ENCODE measurements at places on chromosomes 13 and 19.

- DNase-seq, result no peak
Measured at GRCh38 chr13:75968103-75968838, 332.1 kb downstream of the LMO7 start.

GRCh38 chr19:5977222-5977784 is 637 bp downstream of the RANBP3 start:
- DNase-seq, result no peak

GRCh38 chr13:110126391-110126961 is 180.5 kb downstream of the COL4A1 start:
- peak; percentile 15 for DNase-seq

- no peak for DNase-seq
Measured at GRCh38 chr13:109357751-109358471, 428.5 kb downstream of the IRS2 start.

DNA sequence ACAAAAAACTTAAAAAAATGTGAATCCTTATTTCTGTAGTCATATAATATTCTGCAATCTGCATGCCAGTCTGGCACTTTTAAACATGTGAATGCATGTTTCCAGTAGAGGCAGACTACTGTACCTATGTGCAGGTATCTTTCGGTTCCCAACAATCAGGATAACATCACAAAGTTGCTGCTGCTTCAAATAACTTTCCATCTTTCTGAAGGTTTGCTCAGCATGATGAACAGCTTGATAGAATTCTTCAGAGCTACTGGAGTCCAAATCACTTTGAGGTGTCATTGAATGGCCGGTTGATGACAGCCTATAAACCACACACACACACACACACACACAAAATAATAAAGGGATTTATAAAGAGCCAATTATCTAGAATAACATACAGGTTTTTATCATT is 132.1 kb upstream of the ATXN8OS start:
- no peak for DNase-seq

DNA sequence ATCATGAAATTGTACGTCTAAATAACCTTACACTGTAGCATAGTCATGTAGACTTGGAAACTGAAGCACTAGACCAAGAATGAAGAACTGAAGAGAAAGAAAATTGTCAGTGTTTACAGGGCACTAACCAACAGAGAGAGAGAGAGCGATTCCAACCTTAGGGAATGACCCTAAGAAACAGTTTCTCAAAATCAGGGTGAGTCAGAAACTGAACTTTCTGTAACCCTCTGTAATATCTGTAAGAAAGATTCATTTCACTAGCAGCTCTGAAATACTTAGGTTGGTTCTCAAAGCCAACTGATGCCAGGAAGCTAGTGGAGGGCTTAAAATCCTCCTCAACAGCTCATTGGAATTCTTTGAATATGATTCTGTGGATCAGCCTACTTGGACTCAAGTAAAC is 936.9 kb downstream of the EFNB2 start:
- no peak for DNase-seq

Measured in NCI-H1092 treated with DMSO at 0.1 percent for 48 hours (cell line).